ENCODE measurements at places on chromosomes 7 and 10.

DNA sequence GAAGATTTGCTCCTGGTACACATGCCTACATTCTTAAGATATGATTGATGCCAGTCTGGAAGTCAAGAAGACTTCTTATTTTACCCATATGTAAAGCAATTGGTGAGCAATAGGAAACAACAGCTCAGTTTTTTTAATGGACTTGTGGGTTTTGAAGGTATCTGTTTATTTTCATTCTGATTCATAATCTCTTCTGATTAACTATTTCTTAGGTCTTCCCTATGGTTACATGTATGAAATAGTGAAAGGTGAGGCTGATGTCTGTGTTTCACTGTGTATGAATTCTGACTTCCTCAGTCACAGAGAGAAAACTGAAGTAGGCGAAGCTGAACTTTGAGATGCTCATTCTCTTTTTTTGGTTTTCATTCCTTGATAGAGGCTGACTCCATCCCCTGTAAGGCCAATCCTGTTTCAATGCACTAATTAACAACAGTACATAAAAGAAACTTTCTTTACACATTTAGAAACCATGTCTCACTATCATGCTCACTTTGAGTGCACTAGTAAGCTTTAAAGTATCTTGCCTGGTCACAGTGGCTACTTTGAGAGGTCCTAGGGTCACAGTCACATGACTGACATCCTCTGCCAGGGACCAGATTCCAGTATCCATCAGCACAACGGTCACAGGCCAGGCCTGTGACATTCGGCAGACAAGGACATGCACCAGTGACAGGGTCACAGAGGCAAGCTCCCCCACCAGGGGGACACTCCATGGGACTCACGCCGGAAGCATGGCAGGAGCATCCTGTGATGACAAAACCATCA, 59.5 kb upstream of the LAMB1 start:
- DNase-seq: no peak

DNA sequence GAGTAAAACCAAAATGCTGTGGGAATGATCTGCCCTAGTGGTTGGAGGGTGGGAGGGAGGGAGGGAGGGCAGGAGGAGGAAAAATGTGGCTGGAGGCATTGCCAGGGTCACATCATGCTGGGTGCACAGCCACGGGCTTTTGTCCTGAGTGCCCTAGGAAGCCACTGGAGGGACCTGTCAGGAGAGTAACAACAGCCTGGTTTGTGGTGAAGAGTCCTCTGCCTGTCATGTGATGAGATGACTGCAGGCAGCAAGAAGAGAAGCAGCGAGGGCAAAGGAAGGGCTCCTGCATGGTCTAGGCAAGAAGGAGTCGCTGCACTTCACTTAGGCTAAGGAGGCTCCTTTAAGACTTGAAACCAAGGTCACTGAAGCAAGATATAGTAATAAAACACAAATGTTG, 65.6 kb downstream of the PKD1L1 start:
- no peak for DNase-seq

DNA sequence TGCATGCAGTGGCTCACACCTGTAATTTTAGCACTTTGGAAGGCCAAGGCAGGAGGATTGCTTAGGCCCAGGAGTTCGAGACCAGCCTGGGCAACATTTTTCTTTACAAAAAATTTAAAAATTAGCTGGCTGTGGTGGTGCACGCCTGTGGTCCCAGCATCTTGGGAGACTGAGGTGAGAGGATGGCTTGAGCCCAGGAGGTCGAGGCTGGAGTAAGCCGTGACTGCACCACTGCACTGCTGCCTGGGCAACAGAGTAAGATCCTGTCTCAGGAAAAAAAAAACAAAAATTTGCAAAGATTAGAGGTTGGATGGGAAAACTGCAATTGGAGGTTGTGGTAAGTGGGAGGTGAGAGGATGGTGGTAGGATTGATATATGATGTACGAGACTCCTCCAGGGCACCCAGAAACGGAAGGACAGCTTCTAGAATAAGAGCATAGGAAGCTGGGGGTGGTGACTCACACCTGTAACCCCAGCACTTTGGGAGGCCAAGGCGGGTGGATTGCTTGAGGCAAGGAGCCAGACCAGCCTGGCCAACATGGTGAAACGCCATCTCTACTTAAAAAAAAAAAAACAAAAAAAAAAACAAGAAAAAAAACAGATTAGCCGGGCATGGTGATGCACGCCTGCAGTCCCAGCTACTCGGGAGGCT, 19.1 kb upstream of the PARP12 start:
- no peak for DNase-seq

DNA sequence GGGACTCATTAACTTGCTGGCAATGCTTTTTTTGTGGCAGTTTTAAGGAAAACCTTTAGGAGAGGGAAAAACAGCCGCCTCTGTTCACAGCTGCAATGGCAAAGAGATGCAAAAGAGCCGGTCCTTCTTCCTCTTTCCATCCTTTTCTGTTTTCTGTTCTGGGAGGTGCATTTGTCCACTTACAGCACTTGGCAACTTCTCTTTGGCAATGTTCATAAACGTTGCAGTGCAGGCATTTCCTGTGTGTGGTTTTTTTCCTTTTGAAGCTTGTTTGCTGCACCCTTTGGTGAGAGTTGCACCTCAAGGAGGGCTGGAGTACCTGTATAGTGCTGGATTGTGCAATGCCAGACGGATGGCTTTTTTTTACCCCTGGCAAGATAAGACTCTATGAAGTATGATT, 53.9 kb upstream of the HABP2 start:
- DNase-seq: no peak

DNA sequence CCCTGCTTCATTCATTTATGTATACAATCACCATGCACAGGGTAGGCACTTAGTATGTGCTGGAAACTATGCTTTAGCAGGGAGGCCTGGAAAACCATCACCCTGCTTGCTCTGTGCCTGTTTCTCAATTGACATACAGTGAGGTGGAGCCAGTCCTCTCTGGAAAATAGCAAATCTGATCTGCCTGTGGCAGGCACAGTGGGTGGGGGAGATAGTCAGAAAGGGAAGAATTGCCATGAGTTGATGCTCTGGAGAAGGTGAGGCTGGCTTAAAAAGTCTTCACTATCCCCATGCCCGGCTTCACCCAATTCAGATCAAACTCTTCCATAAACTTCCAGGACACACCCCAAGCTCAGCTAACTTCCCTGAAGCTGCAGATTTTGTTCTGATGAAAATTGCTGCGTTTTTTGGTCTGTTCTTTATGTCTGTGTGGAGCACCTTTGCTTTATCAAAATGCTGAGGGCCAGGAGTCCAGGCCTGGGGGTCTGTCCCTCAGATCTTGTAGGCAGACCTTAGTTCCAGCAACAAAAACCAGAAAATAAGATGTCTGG, 84.8 kb downstream of the ANK3 start:
- no peak for DNase-seq
